Activated naive CD4-positive, alpha-beta T cell treated with anti-CD3 and anti-CD28 coated beads, Interleukin-2, amount 10 ng/mL, durations not matched to agents 7 days and 5 days (primary cell): ENCODE measurements at places on chromosomes 12 and 14.

- no peak for DNase-seq
Observed at GRCh38 chr12:106975993-106976658, 10.8 kb downstream of the MTERF2 start.

DNA sequence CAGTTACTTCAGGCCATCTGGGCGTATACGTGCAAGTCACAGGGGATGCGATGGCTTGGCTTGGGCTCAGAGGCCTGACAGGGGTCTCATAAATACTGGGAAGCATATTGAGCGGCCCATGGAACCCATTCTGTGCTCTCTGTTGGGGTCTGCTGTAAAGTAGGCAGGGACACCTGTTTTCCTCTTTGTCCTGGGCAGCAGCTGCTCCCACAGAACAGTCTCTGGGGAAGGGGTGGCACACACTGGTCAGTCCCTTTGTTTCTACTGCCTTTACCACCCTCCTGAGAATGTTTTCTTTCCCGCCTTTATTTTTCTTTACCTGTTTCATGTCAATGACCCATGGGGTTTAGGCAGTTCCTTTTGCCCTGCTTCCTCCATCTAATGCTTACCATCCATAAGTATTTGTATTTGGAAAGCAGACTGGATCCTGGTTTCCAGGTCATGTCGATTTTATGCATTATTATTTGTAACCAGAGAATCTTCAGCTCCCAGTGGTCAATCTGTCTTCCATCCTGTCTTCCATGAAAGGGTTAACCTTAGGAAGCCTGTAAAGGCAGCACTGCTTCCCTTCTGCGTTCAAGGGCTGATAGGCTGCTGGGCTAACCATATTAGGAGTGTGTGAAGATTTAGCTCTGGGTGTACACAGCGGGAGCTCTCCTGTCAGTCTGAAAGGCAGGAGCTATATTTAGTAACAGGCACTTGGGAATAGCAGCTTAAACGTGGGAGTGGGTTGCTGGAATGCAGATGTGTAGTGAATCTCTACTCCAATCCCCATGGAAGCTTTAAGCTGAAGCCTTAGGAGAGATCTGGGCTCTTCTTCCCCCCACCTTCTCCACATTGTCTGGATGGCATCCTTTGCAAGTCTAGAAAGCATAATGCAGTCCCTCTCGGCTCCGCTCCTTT lies 124.0 kb downstream of the DYRK2 start:
- DNase-seq, result no peak

GRCh38 chr14:80781972-80782367 lies 159.6 kb downstream of the CEP128 start:
- no peak for DNase-seq

- DNase-seq, result no peak
Observed at GRCh38 chr12:51852404-51853137, 4.1 kb upstream of the FIGNL2 start.

DNA sequence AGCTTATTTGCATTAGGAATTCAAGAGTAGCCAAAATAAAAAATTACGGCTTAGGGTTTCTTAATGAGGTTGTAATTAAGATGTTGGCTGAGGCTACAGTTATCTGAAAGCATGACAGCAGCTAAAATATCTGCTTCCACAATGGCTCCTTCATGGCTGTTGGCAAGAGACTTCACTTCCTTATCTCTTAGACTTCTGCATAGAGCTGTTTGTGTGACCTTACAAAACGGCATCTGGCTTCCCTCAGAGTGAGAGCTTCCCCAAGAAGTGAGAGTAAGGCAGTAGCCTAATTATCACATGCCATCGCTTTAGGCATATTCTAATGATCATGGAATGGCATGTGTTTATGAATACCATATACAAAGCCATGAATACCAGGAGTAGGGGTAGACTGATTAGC lies 57.6 kb downstream of the CCDC59 start:
- no peak for DNase-seq

- no peak for DNase-seq
Observed at GRCh38 chr14:103301512-103302354, 32.3 kb upstream of the EIF5 start.
